Activated T-helper 1 cell treated with anti-CD3 and anti-CD28 coated beads, Interleukin-2, amount 50 U/mL, for 16 hours (primary cell): ENCODE measurements at places on chromosomes 16 and 17.

GRCh38 chr17:27760069-27760885 lies 40.1 kb downstream of the NOS2 start:
- peak; percentile 69 for DNase-seq

GRCh38 chr17:75181110-75181509 lies 1.6 kb downstream of the SUMO2 start:
- no peak for DNase-seq

DNA sequence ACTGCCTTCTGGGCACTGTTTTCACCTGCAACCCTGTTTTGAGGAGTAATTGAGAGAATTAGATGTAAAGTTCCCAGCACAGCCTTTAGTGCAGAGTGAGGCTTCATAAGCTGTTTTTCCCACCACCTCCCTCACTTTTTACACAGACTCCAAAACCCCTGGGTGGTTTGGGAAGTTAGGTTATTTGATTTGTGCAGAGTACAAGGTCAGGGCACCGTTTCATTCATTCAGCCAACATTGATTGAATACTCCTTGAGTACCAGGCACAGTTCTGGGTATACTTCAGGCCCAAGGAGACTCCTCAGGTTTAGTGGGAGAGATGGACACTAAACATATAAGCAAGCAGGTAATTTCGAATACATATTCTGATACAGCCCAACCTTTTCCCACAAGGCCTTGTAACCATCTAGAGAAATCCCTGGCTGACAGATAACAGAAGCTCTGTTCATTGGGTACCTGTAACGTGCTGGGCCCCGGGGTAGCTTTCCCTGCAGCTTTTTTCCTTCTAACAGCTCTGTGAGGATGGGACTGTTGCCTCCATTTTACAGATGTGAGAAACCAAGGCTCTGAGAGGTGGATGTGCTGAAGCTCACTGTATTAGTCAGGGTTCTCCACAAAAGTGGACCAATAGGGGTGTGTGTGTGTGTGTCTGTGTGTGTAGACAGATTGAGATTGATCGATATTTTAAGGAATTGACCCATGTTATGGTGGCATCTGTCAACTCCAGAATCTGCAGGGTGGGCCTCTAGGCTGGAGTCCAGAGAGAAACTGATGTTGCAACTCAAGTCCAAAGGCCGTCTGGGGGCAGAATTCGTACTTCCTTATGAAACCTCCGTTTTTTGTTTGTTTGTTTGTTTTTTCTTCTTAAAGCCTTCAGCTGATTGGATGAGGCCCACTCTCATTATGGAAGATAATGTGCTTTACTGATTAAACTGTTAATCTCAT lies 234.7 kb downstream of the SNX29 start:
- DNase-seq = no peak

- DNase-seq = no peak
Measured at GRCh38 chr16:73230651-73231050, 182.7 kb upstream of the ZFHX3 start.
